ENCODE measurements at places on chromosomes 2 and 18. TPM values are rescaled to one million over a fixed set of nuclear protein-coding genes. Genes with fewer than 3 reads are reported as not detected.

Gene DYNAP
- not detected for total RNA-seq

DNA sequence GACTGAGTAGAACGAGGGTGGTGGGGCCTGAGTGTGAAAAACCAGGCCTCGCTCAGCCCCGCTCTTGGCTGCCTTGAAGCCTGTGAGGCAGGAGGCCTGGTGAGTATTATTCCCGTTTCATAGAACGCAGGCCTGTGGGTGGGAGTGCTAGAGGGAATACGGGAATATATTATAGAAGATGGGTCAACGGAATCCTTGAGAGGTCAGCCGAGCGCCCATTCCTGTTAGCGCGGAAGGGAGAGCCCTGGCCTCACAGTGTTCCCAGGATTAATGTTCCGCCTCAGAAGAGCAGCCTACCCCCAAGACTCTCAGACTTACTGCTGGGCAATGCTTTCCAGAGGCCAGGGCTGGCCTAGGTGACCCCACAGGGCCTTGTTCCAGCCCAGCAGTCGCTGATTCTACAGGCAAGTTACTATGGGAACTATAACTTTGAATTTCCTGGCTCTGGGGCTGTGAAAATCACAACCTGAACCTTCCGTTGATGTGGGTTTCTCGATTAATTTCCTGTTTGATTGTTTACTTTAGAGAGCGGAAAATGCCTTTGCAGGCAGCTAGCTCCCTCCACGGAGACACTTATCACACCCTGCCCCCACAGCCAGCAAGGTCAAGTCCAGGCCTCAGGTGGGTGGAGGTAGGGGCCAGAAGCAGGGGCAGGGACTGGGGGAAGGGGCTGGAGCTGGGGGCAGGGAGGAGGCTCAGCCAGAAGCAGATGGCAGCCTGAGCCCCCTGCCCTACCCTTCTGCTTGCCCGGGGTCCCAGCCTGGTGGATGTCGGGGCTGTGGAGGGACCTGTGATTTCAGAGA lies 108.3 kb downstream of the SMAD7 start:
- no peaks in the 10 kb centered on the region for H3K27me3 ChIP-seq
- H3K4me3 ChIP-seq = no peak overlapping the region
- no peak overlapping the region for H3K27ac ChIP-seq
- DNase-seq = no peak
- peaks cover 37% of the 10 kb centered on the region for H3K4me1 ChIP-seq

DNA sequence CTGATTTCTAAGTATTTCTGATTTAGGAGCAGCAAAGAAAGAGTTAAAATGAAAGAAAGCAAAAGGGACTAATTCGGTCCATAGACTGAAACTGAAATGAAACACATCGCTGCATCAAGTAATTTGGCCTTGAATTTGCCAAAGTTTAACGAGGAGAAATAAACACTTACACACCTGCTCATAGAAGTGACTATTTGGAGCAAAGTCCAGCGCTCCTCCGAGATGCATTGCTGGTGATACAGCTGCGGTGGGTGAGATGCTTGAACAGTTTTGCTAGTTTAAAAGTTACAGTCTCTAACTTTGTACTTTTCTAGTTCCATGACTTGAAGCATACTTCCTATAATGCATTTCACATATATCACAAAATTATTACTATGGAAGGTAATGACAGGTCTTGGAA lies 18.3 kb downstream of the GALR1 start:
- H3K27ac ChIP-seq = no peak overlapping the region
- no peak for DNase-seq
- no peaks in the 10 kb centered on the region for H3K36me3 ChIP-seq
- H3K4me3 ChIP-seq = no peak overlapping the region

Gene FBLN7
- 0.11 TPM for total RNA-seq

Gene POTEJ
- not detected for total RNA-seq

Gene RNF125
- total RNA-seq = 1.4 TPM

DNA sequence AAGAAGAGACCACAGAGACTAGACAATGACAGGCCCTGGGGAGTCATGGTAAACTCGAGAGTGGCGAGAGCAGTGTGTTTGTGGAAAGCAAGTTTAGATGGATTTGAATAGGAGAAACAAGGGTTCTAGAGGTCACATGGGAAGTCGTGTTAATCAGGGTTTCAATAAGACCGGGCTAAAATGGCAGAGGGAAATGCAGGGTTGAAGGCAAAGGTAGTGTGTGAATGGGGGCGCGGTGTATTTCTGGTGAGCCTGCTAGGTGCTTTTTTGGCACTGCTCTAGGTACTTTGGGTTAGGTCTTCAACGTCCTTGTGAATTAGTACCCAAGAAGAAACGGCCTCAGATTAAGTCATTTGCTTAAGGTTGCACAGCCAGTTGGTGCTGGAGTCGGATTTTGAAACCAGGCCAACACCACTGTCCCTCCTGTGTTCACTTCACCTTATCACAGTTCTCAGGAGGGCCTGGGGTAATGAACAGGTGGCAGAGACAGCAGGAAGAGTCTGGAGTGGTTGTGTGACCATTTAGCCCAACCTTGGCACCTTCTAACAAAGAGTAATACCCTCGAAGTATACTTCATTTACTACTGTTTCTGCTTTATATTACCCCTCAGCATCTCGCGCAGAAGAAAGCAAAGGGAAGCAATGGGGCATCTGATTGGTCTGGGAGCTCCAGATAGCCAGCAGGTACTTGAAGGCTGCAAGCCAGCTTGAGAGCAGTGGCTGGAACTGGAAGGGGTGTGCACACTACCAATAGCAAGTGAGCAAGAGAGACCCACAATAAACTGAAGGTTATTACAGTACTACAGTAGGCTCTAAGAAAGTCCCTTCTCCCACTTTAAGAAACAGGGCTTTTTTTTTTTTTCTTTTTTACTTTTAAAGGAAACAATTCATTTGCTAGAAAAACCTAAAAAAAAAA lies 33.4 kb upstream of the GAREM2 start:
- peaks cover 22% of the 10 kb centered on the region for H3K36me3 ChIP-seq
- no peaks in the 10 kb centered on the region for H3K4me1 ChIP-seq
- H3K4me3 ChIP-seq = no peak overlapping the region
- DNase-seq = no peak
- no peak overlapping the region for H3K27ac ChIP-seq

GRCh38 chr2:236768393-236769140 lies 198.9 kb downstream of the ACKR3 start:
- peak overlapping the region; percentile 86 for H3K27ac ChIP-seq
- no peak overlapping the region for H3K4me3 ChIP-seq
- peak; percentile 83 for DNase-seq
- H3K4me1 ChIP-seq = peaks cover 16% of the 10 kb centered on the region
- H3K36me3 ChIP-seq = no peaks in the 10 kb centered on the region
- H3K27me3 ChIP-seq = no peaks in the 10 kb centered on the region

- no peak for DNase-seq
- H3K36me3 ChIP-seq = peaks cover 14% of the 10 kb centered on the region
- H3K27me3 ChIP-seq = no peaks in the 10 kb centered on the region
- no peak overlapping the region for H3K4me3 ChIP-seq
- H3K4me1 ChIP-seq = no peaks in the 10 kb centered on the region
Observed at GRCh38 chr2:135651717-135652116, 89.9 kb upstream of the UBXN4 start.

DNA sequence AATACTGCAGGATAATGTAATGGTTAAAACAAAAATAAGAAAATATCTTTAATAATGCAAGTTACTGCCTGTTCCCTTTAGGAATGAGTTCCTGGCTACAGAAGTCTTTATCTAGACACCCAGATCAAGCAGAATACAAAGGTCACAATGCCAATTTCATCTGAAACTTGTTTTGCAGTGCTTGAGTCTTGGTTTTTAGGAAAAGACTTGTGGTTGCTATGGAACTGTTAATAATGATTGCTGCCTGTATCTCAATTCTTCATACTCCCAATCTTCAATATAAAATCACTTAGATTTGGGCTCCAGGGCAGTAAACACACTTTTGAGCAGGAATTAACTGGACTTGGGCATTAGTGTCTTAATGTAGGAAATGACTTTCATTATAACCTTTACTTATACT lies 14.2 kb downstream of the CAVIN2 start:
- H3K4me1 ChIP-seq = no peaks in the 10 kb centered on the region
- H3K27me3 ChIP-seq = no peaks in the 10 kb centered on the region
- no peak for DNase-seq

Gene PSTPIP2
- 2.8 TPM for total RNA-seq

- peak; percentile 26 for DNase-seq
- H3K27ac ChIP-seq = no peak overlapping the region
- H3K4me3 ChIP-seq = no peak overlapping the region
- peaks cover 33% of the 10 kb centered on the region for H3K4me1 ChIP-seq
Observed at GRCh38 chr2:152418688-152419087, 83.7 kb downstream of the FMNL2 start.

Gene MYOM1
- total RNA-seq = 0.65 TPM

GRCh38 chr2:213237251-213237650 lies 47.0 kb upstream of the SPAG16 start:
- DNase-seq = no peak
- H3K27me3 ChIP-seq = no peaks in the 10 kb centered on the region
- no peaks in the 10 kb centered on the region for H3K36me3 ChIP-seq
- peaks cover 41% of the 10 kb centered on the region for H3K4me1 ChIP-seq

GRCh38 chr2:162073888-162074631 lies at the start of gene DPP4:
DPP4 (minus strand) TSS chr2:162074215; CDS start chr2:162073981, 234 bp downstream.
- H3K4me1 ChIP-seq = peaks cover 63% of the 10 kb centered on the region
- H3K27ac ChIP-seq = peak within 1 kb of the TSS; percentile 65
- H3K4me3 ChIP-seq = peak within 1 kb of the TSS; percentile 80
- peak; percentile 84 for DNase-seq

DNA sequence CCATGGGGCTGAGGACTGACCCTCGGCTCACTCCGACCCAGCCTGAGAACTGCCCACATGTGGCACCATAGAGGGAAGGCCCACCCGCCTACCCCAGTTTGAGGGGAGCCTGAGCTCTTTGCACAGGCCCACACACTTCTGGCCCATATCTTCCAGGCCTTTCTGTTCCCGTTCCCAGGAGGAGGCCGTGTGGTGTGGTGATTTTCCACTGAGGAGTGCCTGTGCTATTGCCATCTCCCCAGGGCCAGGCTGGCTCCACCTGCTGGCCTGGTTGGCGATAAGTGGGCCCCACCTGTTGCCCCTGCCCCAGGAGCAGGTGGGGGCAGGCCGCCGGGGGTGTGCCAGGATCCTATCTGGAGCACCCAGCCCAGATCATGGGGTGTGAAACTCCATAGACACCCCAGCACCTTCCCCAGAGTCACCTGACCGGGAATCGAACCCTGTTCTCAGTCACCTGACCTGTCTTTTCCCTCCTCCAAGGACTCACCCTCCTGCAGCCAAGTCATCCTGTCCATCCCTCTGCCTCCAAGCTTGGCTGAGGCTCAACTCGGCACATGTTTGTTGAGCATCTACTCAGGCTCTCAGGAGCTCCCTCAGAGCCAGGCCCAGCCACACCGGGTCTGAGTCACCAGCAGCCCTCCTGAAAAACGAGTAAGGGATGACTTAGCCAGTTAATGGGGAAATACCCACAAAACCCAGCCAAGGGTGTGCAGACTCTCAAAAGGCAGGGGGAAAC lies 120.1 kb downstream of the CYP26B1 start:
- no peak overlapping the region for H3K27ac ChIP-seq
- DNase-seq = peak; percentile 40
- no peaks in the 10 kb centered on the region for H3K4me1 ChIP-seq
- H3K27me3 ChIP-seq = no peaks in the 10 kb centered on the region

DNA sequence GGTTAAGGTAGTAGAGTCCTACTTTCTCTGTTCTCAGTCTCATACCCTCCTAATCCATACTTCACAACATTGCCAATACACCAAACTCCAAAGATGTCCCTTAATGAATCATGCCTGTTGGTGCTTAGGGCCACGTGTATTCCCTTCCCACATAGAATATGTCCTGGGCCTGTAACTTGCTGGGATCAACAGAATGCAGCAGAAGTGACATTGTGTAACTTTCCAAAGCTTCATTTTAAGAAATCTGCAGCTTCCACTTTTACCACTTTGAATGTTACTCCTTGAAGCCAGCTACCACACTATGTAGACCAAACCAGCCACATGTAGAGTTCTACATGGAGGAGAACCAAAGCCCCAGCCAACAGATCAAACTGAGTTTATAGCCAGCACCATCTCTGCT lies 58.5 kb upstream of the ARHGAP15 start:
- H3K27me3 ChIP-seq = 0 out of 2 replicates have a peak, but pooled peaks cover 3% of the 10 kb centered on the region
- H3K27ac ChIP-seq = no peak overlapping the region
- no peaks in the 10 kb centered on the region for H3K4me1 ChIP-seq
- no peaks in the 10 kb centered on the region for H3K36me3 ChIP-seq

Gene SERPINB5
- total RNA-seq = not detected

GRCh38 chr2:197647961-197648690 lies 27.3 kb downstream of the RFTN2 start:
- H3K36me3 ChIP-seq = no peaks in the 10 kb centered on the region
- DNase-seq = peak; percentile 59
- H3K4me3 ChIP-seq = no peak overlapping the region
- no peaks in the 10 kb centered on the region for H3K4me1 ChIP-seq

Gene FAP
- total RNA-seq = 269 TPM

Gene ERMN
- total RNA-seq = not detected

DNA sequence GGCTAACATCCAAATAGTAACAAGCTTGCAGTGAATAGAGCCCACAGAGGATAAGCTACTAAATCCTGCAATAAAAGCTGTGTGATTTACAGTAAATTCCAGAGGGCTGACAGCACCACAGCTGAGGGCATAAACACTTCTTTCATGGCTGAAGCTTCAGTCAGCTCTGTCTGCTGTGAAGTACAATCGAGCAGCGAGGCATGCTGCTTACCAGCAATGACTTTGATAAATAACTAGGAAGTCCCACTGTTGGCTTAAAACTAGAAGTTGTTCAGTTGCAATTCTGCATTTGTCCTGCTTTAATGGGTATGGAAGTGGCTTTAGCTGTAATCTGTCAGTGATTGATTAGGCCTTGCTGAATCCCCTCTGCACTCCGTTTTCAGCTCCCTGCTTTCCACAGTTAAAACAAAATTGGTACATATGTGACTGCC lies 65.2 kb upstream of the FIGN start:
- DNase-seq = peak; percentile 47
- no peaks in the 10 kb centered on the region for H3K27me3 ChIP-seq
- no peaks in the 10 kb centered on the region for H3K4me1 ChIP-seq
- no peak overlapping the region for H3K27ac ChIP-seq

DNA sequence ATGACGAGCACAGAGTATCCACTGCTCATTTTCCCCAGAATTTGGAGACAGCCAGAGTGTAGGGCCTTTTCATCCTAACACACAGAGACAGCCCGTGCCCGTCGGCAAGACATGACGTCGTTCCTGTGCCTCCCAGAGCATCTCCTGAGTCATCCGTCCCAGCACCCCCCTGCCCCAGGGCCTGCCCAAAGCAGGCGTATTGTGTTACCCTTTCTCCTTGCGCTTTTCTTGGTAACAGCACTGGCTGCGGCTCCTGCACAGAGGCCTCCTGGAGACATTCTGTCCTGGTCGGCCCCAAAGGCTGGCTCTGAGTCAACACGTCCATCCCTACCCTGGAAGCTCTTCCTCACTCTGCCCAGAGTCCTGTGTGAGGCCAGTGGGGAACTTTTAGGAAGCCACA lies 217.1 kb downstream of the KLHL29 start:
- H3K4me1 ChIP-seq = no peaks in the 10 kb centered on the region
- peak; percentile 32 for DNase-seq
- no peak overlapping the region for H3K4me3 ChIP-seq
- H3K27me3 ChIP-seq = no peaks in the 10 kb centered on the region
- H3K36me3 ChIP-seq = no peaks in the 10 kb centered on the region
- H3K27ac ChIP-seq = no peak overlapping the region

Gene ADRA2B
- total RNA-seq = not detected

GRCh38 chr2:59047373-59047995 lies 806.4 kb upstream of the FANCL start:
- no peak for DNase-seq
- no peaks in the 10 kb centered on the region for H3K4me1 ChIP-seq
- H3K27me3 ChIP-seq = no peaks in the 10 kb centered on the region
- H3K36me3 ChIP-seq = no peaks in the 10 kb centered on the region
- no peak overlapping the region for H3K27ac ChIP-seq

GRCh38 chr2:16081316-16082200 lies 141.2 kb downstream of the MYCN start:
- H3K4me3 ChIP-seq = no peak overlapping the region
- H3K27ac ChIP-seq = no peak overlapping the region
- H3K4me1 ChIP-seq = no peaks in the 10 kb centered on the region
- H3K36me3 ChIP-seq = no peaks in the 10 kb centered on the region
